Skin of body (tissue), 3 donors: ENCODE measurements at places on chromosomes 3 and 15. TPM values are rescaled to one million over a fixed set of nuclear protein-coding genes. Genes with fewer than 3 reads are reported as not detected.

- DNase-seq = no peak
Observed at GRCh38 chr3:179147514-179147872, 664 bp upstream of the PIK3CA start.

- DNase-seq = no peak
Observed at GRCh38 chr3:52097851-52098507, 41.6 kb upstream of the DUSP7 start.

- DNase-seq = no peak
Observed at GRCh38 chr3:139974809-139975425, 39.9 kb downstream of the CLSTN2 start.

GRCh38 chr15:48940508-48940907, 23.2 kb downstream of the SHC4 start:
- DNase-seq = no peak

DNA sequence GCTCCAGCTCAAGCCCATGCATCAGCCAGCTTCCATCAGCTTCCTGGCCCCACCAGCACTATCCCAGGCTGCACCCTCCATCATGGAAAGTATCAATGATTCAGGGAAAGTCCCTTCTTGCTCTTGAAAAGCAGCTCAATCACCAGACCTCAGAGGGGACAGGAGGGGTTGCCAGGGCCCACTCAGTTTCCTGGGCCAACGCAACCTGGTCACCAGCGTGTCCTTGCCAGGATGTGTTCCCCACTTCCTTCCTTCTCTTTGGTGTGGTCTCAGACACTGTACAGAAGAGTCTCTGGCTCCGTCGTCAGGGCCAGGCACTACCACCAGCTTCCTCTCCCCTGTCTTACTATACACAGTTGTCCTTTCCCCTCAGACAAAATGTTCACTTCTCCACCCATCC, 3.0 kb downstream of the HDC start:
- no peak for DNase-seq

GRCh38 chr3:23867838-23868237, 49.0 kb downstream of the NKIRAS1 start:
- DNase-seq = no peak

GRCh38 chr15:28128031-28128430, 28.9 kb upstream of the OCA2 start:
- no peak for DNase-seq

GRCh38 chr15:56631765-56632164, 101.5 kb downstream of the ZNF280D start:
- no peak for DNase-seq

- DNase-seq = no peak
Observed at GRCh38 chr3:56942523-56942922, 117.9 kb upstream of the SPATA12 start.

DNA sequence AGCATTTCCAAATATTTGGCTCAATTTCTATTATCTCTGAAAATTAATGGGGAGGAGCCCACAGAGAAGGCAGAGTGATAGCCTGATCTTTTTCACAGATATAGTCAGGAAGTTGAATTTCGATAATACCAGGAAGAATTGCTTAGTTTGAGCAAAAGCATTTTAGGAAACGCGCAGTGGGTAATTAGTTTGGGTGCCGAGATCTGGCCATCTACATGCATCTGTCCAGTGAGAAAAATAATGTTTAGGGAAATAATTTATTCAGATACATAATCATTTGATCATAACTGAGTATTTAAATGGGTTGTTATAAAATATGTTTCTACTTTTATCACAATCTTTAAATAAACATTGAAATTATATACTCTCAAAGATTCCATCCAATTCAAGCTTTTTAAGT, 653.9 kb downstream of the RBMS3 start:
- no peak for DNase-seq

GRCh38 chr3:122105626-122106025, 50.5 kb downstream of the CD86 start:
- DNase-seq = no peak

Gene ATP8B4
- 19.5 TPM for total RNA-seq

Gene FBXW12
- total RNA-seq = not detected

Gene PSTPIP1
- 4.3 TPM for total RNA-seq

Gene TEX9
- total RNA-seq = 12.2 TPM

Gene NFKBIZ
- 29.6 TPM for total RNA-seq

Gene PLSCR5
- not detected for total RNA-seq
